ENCODE measurements at places on chromosomes 6 and 20. TPM values are rescaled to one million over a fixed set of nuclear protein-coding genes. Genes with fewer than 3 reads are reported as not detected.
A peak's percentile ranks its signal among the peaks of the same experiment; 100 is the strongest.

DNA sequence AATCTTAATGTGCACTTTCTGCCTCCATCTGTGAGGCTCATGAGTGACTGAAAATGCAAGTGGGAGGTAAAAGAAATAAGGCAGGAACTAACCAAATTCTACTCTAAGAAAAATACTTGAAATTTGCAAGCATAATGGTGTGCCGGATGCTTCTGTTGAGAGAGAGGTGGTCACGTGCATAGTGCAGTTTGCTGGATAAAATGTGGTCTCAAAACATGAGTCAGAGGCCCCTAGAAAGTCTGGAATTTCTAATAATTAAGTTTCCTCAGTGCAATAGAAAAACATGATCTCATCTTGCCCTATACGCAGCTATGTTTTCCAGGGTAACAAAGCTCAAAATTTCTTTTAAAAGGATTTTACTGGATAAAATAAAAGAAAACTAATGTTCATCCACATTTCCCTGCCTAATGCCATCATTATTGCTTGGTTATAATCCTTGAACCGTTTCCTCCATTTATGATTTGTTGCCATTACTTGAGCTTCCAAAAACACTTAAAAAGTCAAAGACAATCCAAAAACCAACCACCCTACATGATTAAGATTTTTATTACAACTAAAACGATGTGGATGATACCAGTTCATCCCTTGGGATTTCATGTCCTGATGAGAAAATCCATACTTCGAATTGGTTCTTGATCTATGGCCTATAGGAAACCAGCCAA, 351.7 kb upstream of the ARID1B start:
- peak; percentile 51 for DNase-seq
- H3K4me1 ChIP-seq, result no peaks in the 10 kb centered on the region
- no peaks in the 10 kb centered on the region for H3K36me3 ChIP-seq
- H3K27ac ChIP-seq, result no peak overlapping the region

DNA sequence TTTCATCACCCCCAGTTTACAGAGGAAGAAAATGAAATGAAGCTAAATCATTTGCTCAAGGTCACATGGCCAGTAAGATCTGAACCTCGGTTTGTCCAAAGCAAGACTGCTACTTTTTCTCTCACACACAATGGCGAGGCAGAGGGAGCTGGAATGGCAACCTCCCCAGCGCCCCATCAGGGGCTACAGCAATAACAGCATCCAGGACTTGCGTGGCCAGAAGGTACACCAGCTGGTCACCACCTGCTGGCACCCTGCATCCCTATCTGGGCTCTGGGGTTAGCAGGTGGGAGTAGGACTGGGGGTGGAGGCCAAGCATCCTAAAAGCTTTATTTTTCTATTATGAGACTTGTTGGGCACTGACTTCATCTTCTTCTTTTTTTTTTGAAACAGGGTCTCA, 41.3 kb downstream of the TTI1 start:
- peaks cover 31% of the 10 kb centered on the region for H3K4me1 ChIP-seq
- H3K4me3 ChIP-seq, result no peak overlapping the region
- H3K27me3 ChIP-seq, result no peaks in the 10 kb centered on the region
- no peak for DNase-seq
- H3K36me3 ChIP-seq, result 0 out of 2 replicates have a peak, but pooled peaks cover 6% of the 10 kb centered on the region

GRCh38 chr20:46773680-46774079, 64.2 kb downstream of the SLC2A10 start:
- H3K4me1 ChIP-seq, result no peaks in the 10 kb centered on the region
- no peaks in the 10 kb centered on the region for H3K36me3 ChIP-seq
- peaks cover 12% of the 10 kb centered on the region for H3K27me3 ChIP-seq
- DNase-seq, result no peak
- no peak overlapping the region for H3K4me3 ChIP-seq
- no peak overlapping the region for H3K27ac ChIP-seq

- H3K27ac ChIP-seq, result no peak overlapping the region
- no peaks in the 10 kb centered on the region for H3K36me3 ChIP-seq
- peak; percentile 13 for DNase-seq
- peaks cover 39% of the 10 kb centered on the region for H3K4me1 ChIP-seq
- no peak overlapping the region for H3K4me3 ChIP-seq
Measured at GRCh38 chr6:128597956-128598355, 77.6 kb upstream of the PTPRK start.

DNA sequence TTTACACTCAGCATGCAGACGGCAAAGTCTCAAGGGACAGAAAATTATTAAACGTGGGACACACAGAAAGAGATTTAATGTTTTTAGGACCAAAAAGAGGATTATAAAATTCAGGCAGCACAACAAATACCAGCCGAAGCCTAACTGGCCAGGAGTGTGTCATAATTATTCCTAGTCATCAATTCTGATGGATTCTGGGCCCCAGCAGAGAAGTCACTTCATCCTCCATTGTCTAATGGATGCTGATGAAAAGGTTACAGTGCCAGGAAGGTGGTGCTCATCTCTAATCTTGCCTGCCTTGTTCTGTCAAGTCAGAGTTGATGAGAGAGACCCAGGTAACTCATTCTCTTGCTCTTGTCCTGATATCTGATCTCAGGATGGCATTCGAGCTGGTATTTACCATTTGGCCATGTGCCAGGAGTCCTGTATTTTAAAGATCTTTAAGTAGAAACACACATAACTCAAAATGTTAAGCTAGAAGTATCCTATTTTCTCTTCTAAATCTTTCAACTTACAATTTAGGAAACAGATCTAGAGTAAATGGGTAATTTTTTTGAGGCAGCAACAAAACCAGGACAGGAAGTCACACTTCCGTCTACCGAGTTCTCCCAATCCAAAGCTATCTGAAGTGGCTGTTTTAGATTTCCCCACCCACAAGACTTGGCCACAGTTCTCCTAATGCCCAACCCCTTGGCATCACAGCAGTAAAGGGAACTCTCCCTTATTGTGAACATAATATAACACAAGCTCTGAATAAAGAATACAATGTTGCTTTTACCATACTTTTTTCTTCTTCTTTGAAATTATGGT, 50.0 kb downstream of the ADAT2 start:
- no peaks in the 10 kb centered on the region for H3K27me3 ChIP-seq
- H3K4me3 ChIP-seq, result no peak overlapping the region
- no peaks in the 10 kb centered on the region for H3K36me3 ChIP-seq
- peaks cover 45% of the 10 kb centered on the region for H3K4me1 ChIP-seq
- no peak for DNase-seq
- no peak overlapping the region for H3K27ac ChIP-seq

GRCh38 chr6:53811082-53811481, 16.3 kb downstream of the LRRC1 start:
- peaks cover 16% of the 10 kb centered on the region for H3K4me1 ChIP-seq
- H3K4me3 ChIP-seq, result peak overlapping the region; percentile 17
- peak; percentile 66 for DNase-seq
- H3K27me3 ChIP-seq, result no peaks in the 10 kb centered on the region
- H3K27ac ChIP-seq, result peak overlapping the region; percentile 28

DNA sequence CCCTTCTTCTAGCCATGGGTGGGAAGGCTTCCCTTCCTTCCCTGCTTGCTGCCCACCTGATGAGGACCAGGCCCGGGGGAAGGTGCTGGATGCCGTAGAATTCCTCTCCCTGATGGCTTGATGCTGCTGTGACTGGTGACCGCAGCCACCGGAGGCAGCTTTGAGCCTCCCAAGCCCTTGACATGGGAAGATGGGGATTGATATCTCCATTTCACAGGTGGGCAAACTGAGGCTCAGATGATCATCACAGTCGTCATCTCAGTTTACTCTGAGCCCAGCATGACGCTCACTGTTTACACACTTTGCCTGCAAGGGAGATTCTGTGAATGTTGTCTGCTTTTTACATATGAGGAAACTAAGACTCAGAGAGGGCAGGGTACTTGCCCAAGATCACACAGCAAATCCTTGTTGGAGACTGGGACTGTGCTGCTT, 43.9 kb downstream of the SRC start:
- H3K27ac ChIP-seq, result no peak overlapping the region
- H3K4me3 ChIP-seq, result no peak overlapping the region
- no peaks in the 10 kb centered on the region for H3K36me3 ChIP-seq
- no peak for DNase-seq
- H3K27me3 ChIP-seq, result no peaks in the 10 kb centered on the region

GRCh38 chr6:19839788-19840187, 2.6 kb downstream of the ID4 start:
- H3K27me3 ChIP-seq, result no peaks in the 10 kb centered on the region
- no peaks in the 10 kb centered on the region for H3K36me3 ChIP-seq
- peaks cover 21% of the 10 kb centered on the region for H3K4me1 ChIP-seq
- no peak overlapping the region for H3K27ac ChIP-seq
- H3K4me3 ChIP-seq, result peak overlapping the region; percentile 92

DNA sequence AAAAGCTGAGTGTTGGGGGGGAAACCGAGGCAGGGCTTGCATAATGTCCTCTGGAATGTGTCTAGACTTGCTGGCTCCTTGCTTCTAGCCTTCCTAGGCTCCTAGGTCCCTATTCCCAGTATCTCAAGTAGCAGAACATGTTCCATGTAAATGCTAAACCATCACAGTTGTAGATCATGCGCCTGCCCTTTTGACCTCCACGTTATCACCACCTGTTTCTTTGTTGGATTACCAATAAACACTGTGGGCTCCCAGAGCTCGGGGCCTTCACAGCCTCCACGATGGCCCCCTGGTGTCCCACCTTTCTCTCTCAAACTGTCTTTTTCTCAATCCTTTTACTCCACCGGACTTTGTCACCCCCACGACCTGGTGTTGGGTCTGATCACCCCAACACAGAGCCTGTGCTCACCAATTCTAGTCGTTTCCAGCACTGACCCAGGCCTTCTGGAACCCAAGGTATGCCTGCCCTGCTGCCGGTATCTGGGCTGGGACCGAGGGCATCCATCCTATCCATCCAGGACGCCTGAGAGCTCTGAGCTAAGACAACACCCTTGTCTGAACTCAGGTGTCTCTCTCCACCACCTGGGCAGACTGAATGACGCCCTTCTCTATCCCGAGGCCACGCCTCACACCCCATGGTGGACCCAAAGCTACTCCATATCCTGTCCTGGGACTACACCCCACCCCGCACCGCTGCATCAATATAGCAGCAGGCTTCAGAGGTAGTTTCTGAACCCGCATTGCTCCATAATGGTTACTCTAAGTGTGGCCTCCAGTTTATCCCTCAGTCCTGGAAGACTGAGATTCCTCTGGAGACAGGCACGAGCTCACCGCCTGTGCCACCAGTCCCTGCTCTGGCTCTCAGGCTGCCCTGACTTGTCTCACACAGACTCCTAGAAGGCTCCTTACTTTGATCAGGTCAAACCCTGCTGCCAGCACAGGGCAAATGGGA, 9.3 kb upstream of the PRR18 start:
- DNase-seq, result no peak
- H3K4me1 ChIP-seq, result no peaks in the 10 kb centered on the region
- peaks cover 8% of the 10 kb centered on the region for H3K36me3 ChIP-seq
- no peak overlapping the region for H3K27ac ChIP-seq

DNA sequence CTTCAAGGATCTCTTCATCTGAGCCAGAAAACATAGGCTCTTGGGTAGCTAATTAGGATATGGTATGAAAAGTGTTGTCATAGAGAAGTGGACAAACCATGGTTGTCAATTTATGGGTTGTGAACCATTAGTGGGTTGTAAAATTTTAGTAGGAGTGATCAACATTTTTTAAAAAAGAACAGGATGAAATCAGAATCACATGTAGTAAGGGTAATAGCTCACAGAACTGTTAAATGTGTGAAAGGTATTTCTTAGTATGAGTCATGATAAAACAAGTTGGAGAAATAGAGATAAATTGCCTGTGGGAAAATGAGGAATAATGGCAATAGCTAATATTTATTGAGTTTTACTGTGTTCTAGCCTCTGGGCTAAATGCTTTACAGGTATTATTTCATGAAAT, 113.4 kb downstream of the MAP3K4 start:
- H3K27me3 ChIP-seq, result no peaks in the 10 kb centered on the region
- DNase-seq, result peak; percentile 42
- H3K27ac ChIP-seq, result peak overlapping the region; percentile 48
- H3K4me3 ChIP-seq, result no peak overlapping the region

GRCh38 chr20:50333812-50334211, 143.2 kb downstream of the CEBPB start:
- H3K4me1 ChIP-seq, result peaks cover 53% of the 10 kb centered on the region
- H3K27me3 ChIP-seq, result no peaks in the 10 kb centered on the region
- H3K27ac ChIP-seq, result peak overlapping the region; percentile 93
- H3K36me3 ChIP-seq, result no peaks in the 10 kb centered on the region

DNA sequence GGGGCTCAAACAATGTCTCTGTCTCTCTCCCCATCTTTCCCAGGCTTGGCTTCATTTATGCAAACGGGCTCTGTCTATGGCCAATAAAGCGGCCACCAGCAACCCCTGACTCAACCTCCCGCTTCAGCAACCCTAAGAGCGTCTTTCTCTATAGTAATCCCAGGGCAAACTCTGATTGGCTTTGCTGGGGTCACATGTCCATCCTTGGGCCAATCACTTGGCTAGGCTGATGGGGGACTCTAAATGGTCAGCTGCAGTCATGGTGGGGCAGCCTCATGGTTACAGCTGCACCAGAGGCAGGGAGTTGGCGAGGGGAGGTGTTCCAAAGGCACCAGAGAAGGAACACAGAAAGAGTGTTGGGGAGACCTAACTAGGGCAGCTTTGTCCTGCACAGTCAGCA, 68.5 kb upstream of the BLCAP start:
- no peaks in the 10 kb centered on the region for H3K4me1 ChIP-seq
- H3K27me3 ChIP-seq, result peaks cover 66% of the 10 kb centered on the region
- no peaks in the 10 kb centered on the region for H3K36me3 ChIP-seq
- no peak overlapping the region for H3K4me3 ChIP-seq
- no peak overlapping the region for H3K27ac ChIP-seq

- H3K27ac ChIP-seq, result no peak overlapping the region
- H3K4me1 ChIP-seq, result no peaks in the 10 kb centered on the region
- no peak for DNase-seq
Measured at GRCh38 chr20:47051936-47052526, 157.4 kb downstream of the EYA2 start.

DNA sequence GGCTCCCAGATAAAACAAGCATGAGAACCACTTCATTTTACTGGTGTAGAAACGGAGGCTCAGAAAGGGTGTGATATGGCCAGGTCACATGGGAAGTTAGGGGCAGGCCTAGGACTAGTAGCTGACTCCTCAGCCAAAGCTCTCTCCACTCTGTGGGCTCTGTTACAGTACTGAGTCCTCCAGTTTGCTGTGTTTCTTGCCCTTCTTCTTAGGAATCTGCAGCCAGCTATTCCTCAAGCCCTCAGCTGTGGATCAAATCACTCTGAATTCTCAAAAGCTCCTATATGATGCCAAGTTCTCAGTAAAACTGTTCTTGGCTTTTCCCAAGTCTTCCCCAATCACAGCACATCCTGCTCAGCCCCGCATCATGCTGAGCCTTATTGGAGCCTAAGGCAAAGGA, 42.5 kb upstream of the ADGRF1 start:
- no peak overlapping the region for H3K27ac ChIP-seq
- H3K27me3 ChIP-seq, result no peaks in the 10 kb centered on the region
- H3K4me3 ChIP-seq, result no peak overlapping the region
- no peaks in the 10 kb centered on the region for H3K4me1 ChIP-seq

The PRRT1 gene
- not detected for total RNA-seq

The RUNX2 gene
- total RNA-seq, result 4.4 TPM

The LINC00237 gene
- total RNA-seq, result not detected

All from GM23248 (cell line).